ENCODE measurements at places on chromosomes 3 and 15.

DNA sequence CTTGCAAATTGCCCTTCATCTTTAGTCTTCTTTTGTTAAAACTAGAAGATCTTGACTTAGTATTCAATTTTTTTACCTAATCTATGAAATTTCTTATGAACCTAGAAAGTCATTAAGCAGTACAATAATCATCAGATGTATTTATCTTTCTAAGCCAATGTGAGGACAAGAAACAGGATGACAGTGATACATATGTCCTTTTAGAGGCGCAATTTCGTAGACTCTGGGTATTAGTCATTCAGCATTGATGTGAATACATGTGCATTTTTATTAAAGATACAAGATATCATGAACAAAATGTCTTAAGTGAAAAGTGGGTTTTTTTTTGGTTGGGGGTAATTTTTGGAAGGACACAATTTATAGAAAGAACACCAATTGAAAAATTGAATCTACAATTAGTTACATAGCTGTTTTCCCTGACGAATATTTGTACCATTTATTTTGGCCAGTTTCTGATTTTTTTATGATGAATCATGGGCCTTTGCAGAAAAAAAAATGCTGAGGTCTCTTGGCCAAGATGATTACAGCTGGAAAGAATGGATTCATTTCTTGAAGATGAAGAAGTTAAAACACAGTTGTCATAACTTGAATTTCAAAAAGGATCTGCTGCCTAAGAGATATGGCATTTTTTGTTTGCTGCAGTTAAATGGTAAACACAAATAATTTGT is 48.9 kb upstream of the AGTR1 start:
- DNase-seq, result no peak

GRCh38 chr3:76107935-76108570 is 322.7 kb upstream of the ZNF717 start:
- peak; percentile 11 for DNase-seq

DNA sequence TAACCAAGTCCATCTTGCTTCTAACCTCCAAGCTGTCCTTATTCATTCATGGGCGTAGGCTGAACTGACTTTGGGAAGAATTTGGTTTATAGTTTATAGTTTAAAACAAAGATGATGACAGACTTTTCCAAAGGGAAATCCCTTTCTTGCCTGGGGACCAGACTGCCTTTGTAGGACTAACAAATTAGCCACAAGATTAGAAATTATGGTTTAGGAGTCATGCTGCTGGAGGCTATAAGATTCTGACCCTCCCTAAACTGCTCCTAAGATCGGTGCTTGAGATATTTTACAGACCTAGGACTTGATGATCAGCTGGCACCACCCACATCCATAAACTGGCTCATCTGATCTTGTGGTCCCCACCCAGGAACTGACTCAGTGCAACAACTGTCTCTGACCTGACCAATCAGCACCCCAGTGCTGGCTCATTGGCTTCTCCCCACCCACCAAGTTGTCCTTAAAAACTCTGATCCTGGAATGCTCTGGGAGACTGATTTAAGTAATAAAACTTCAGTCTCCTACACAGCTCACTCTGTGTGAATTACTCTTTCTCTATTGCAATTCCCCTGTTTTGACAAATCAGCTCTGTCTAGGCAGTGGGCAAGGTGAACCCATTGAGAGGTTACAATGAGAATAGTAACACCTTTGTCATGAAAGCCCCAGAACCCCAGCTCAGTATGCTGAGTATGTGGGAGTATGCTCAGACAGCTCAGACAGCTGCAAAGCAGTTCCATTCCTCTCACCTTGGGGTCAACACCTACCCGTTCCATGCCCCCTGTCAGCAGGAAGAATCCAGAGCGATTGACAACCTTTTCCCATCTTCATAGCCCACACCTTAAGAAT is 51.6 kb upstream of the C15orf39 start:
- DNase-seq, result no peak

- DNase-seq, result no peak
These were observed 63.6 kb downstream of the PCSK6 start for GRCh38 chr15:101425787-101426365.

DNA sequence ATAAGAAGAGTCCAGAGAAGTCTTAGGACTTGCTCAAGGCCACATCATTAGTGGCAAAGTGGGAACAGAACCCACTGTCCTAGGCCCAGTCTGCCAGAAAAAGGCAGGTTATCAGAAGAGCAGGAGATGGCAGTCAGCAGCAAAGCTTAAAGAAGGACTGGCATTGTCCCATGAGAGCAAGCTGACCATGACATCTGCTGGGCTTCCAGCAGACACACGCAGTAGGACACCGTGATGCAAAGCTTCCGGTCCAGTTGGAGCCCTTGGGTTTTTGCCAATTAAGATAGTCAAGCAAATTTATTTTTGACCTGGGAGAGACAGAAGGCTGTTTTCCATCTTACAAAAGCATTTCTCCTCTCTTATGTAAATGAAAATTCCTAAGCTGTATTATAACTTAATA is 42.1 kb downstream of the ZBTB38 start:
- no peak for DNase-seq

DNA sequence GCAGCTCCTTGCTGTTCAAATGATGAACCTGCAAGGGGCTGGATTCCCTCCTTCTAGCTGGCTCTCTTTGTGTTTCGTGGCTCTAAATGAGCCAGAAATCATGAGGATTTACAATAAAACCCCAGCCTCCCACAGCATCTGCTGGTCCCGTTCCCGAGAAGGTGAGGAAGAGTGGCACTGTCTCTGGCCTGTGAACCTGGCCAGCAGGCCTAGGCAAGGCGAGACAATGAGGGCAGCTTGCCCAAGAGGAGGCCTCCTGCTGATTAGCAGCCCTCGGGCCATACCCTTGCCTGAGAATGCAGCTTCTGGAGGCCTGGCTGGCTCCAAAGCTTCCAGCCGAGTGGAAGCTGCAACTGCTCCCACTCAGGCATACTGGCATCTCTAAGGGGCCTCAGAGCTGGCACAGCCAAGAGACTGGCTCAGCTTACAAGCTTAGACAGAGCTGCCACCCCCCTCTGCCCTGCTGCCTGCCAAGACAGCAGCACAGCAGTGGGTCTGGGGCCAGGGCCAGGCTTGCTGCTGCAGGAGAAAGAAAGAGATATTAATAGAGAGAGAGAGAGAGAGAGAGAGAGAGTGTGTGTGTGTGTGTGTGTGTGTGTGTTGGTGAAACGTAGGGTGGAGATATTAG is 76.5 kb downstream of the HMG20A start:
- peak; percentile 93 for DNase-seq

DNA sequence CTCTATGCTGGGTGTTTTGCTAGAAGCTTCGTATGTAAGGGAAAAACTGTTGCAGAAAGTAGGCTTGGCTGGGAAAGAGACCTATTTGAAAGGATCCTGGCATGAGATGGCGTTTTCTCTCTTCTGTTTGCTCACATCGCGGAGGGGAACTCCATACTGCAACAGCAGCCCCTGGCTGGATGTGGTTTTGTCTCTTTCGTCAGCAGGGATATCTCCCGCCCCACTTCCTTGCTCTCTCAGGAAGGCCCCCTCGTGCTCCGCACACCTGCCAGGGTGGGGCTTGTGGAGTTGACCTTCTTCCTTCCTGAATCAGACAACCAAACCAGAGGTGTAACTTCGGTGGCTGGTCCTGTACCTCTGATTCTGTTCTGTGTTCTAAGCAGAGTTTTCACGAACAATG is 26.4 kb upstream of the MYZAP start:
- no peak for DNase-seq

DNA sequence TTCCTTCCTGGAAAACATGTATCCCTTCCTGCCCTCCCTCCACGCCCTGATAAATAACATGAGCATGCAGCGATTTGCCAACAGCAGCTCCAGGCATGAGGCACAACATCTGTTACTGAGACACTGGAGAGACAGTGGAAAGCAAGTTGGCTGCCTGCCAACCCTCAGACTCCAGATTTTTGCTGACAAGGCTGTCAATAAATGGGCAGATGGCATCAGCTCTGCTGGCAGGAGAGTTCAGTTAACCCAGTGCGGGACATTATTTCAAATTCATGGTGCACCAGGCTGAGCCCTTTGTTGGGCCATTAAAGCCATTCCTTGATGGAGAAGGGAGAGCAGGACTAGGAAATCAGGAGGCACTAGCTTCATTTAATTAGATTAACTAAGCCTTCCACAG is 293.3 kb downstream of the MEX3B start:
- peak; percentile 91 for DNase-seq

DNA sequence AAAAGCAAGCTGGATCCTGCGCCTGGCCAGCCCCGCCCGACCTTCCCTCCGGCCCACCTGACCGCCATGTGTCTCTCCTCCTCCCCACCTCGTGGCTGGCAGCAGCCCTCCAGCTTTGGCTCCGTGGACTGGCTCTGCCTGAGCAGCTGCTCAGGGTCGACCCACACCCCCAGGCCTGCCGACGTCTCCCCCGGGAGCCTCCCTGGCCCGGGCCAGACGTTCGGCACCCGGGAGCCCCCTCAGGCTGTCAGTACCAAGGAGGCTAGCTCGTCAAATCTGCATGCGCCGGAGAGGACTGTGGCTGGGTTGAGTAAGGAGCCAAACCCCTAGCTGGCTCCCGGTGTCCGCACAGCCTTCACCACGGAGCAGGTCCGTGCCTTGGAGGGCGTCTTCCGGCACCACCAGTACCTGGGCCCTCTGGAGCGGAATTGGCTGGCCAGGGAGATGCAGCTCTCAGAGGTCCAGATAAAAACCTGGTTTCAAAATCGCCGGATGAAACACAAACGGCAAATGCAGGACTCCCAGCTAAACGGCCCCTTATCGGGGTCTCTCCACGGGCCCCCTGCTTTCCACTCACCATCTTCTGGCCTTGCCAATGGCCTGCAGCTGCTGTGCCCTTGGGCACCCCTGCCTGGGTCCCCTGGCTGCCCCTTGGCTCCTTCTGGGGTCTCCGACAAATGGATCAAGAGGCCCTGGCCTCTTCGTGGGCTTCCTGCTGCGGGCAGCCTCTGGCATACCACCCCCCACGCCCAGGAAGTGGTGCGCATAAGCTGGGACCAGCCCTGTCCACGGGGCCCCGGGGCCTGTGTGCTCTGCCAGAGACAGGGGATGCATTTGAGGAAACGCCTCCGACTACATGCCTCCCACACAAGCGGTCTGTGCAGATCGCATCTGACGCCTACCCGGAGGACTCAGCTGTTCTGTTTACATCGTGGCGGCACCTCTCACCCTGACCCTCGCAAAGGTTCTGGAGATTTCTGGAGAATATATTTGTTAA is 345.0 kb downstream of the ZNF385D start:
- DNase-seq, result no peak

DNA sequence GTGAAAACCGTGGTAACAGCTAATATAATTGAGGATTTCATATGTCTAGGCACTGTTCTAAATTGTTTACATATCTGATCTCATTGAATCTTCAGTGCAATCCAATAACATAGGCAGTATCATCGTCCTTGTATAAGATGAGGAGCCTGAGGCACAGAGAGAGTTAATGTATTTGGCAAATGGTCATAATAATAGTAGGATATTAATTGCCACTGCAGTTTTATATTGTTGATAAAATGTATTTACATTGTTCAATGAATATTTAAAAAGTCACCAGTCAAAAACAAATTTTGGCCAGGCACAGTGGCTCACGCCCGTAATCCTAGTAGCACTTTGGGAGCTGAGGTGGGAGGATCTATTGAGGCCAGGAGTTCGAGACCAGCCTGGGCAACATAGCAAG is 88.5 kb downstream of the EEFSEC start:
- no peak for DNase-seq

DNA sequence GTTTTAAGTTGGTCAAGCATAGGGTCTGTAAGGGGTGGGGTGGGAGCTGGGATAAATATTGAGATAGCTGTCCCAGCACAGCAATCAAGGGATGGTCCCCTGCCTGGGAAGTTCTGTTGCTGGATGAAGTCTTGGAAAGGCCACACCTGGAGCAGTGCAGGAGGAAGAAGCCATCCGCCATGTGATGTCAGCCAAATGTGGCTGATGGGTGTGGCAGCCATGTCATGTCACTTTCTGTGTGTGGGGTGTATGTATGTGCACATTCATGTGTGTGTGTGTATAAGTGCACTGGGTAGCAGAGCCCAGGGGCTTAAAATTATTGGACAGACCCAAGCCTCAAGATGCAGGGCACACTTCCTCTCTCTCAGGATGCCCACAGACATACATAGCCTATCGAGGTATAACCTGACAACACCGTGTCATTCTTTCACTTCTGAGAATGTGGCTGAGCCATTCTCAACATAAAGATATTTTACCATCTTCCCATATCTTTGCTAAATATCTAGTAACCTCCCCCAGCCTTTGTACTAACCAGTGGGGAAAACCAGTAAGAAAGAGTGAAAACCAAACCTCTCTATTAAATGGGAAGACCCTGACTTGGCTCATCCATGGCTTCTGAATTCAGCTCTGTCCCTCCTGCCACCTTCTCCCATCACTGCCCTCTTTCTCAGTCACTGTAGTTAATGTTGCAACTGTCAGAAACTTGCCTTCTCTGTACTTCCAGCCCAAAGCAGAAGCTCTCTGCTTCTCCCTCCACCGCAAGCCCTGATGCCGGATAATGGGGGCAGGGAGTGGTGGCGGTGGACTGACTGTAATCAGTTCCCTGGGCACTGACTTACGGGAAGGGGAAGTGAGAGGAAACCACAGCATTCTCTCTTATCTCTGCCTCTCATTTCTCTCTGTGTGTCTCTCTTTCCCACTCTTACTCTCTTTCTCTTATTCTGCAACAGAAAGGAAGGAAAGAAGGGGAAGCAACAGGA is 11.2 kb downstream of the TNFSF10 start:
- DNase-seq, result no peak

- DNase-seq, result no peak
These were observed 23.2 kb downstream of the ALDH1L1 start for GRCh38 chr3:126157083-126157768.

GRCh38 chr15:31151301-31152233 is 50.0 kb upstream of the TRPM1 start:
- DNase-seq, result no peak

- DNase-seq, result no peak
These were observed 161.7 kb downstream of the ARPP21 start for GRCh38 chr3:35800960-35801459.

DNA sequence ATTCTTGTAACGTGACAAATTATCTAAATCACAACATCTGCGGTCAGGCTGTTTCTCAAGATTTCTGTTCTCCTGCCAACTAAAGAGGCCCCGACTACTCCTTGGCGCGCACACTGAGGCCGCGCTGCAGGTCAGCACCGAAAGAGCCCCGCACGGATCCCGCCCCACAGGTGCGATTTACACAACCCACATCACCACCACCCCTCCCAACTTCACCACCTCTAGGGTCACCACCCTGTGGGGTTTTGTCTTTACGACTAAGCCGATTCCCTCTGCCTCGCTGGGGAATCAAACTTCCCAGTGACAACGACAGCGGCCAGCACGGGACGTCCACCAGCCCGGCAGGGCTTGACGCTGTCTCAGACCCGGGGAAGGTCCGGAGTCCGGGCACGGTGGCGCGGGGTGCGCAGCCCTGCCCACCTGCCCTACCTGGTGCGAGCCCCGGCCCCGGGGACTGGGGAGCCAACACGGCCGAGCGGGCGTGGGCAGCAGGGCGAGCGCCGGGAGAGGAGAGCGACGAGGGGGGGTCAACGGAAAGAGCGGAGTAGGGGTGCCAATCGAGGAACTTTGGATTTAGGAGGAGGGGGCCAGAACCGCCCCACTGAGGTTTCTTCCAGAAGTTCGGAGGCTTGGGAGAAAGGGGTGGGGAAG is 764 bp downstream of the UACA start:
- DNase-seq, result peak; percentile 86

- no peak for DNase-seq
These were observed 28.7 kb upstream of the ATP2B2 start for GRCh38 chr3:10534066-10534465.
